CD4-positive, alpha-beta T cell treated with Interleukin-6 at 100 ng/mL for 8 hours (primary cell): ENCODE measurements at places on chromosomes 3 and 15.

DNA sequence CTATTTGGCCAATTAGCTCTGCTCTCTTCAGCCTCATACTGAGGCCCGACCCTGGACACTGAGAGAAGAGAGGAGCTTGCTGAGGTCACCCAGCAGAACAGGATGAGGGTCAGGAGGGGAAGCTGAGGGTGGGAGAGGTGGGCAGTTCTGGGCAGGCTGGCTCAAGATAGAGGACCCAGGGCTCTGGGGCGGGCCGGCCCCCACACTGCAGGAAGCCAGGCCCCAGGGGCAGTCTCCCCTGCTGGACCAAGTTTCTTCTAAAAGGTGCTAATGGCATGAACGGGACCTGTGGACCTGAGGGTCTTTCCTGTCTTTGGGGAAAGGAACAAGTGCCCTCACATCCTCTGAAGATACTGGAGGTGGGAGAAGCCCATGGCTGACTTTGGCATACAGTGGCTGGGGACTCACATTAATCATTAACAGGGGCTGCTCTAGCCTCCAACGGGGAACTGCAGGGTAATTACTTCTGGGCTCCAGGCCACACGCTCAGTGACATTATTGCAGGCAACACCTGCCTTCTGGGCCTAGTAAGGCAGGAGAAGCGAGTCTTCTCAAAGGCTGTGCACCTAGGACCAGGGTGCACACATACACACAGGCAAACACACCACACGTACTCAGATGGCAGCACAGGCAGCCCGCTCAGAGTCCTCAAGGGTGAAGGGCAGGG, 10.6 kb downstream of the HCN4 start:
- no peak for DNase-seq

DNA sequence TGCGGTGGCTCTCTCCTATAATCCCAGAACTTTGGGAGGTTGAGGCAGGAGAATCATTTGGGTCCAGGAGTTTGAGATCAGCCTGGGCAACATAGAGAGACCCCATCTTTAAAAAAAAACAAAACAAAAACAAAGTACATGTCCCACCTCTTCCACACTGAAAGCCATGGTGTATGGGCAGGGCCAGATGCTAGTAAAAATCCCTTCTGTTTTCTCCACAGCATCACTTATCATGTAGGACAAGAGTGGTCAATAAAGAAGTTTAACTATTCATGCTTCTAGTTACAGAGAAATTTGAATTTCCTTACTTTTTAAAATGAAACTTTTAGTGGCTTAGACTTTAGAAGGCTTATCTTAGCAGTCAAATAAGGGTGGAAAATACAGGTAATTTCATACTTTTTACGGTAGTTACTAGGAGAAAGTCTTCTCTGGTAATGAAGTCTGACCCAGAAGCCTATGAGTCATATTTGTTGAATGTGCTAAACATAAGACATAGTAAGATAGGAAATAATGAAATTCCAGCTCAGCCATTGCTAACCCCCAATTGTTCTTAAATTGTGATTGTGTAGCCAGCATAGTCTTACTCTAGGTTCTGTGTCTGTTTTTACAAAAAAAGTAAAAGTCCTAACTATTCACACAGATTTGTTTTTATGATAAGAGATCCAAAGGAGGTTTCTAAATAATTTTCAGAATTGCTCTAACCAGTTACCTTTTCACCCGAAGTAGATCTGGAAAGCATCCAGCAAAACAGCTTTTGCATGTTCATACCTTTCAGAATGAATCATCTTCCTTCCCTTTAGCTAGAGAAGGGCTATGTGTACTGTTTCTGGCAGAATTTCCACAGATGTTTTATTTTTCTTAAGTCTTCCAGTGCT, 16.4 kb upstream of the ZNF609 start:
- DNase-seq = peak; percentile 54

DNA sequence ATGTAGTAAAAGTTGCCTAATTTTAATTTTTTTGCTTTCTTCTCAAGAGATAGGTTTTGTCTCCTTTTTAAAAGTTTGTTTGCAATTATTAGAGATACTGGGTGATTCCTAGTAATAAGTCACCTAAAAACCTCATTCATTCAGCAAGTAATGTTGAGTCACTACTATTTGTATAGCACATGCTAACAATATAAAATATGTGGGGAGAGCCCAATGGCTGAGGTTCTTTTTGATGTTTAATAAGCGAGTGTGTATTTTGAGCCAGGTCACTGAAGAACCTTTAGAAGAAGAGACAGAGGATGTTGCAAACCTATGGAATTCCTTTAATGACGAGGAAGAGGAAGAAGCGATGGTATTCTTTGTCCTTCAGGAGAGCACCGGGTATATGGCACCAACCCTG, 123.7 kb upstream of the CHRM5 start:
- no peak for DNase-seq

- DNase-seq = no peak
Measured at GRCh38 chr15:76162036-76162398, 102.2 kb downstream of the TMEM266 start.

DNA sequence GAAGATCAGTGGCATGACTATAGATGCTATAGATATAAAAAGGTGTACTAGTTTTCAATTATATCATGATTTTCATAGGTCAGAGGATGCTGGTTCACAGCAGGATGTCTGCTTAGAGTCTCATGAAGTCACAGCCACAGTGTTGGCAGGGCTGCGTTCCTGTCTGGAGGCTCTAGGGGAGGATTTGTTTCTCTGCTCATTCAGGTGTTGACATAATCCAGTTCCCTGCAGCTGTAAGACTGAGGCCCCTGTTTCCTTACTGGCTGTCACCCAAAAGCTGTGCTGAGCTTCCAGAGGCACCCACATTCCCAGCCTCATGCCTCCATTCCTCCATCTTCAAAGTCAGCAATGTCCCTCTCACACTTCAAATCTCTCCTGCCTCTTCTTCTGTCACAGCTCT, 170.7 kb downstream of the OCA2 start:
- no peak for DNase-seq

- DNase-seq = no peak
Measured at GRCh38 chr15:40471808-40472150, 995 bp downstream of the CHST14 start.

GRCh38 chr3:106103383-106103782, 234.6 kb upstream of the CBLB start:
- no peak for DNase-seq

GRCh38 chr3:184022323-184022722, 4.6 kb upstream of the ABCC5 start:
- DNase-seq = no peak

GRCh38 chr3:194083637-194084224, 52.2 kb upstream of the HES1 start:
- DNase-seq = no peak

DNA sequence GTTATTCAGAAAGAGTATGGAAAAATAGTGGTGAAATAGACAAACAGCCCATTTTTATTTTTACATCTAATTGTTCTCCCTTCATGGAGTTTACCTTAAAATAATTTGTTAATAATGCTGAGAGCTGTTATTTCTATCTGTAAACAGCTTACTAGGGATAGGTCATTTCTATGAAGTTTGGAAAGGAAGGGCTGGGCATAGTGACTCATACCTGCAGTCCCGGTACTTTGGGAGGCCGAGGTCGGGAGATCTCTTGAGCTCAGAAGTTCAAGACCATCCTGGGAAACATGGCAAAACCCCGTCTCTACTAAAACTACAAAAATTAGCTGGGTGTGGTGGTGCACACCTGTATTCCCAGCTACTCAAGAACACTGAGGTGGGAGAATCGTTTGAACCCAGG, 624.3 kb upstream of the LMCD1 start:
- no peak for DNase-seq

- DNase-seq = no peak
Measured at GRCh38 chr3:159776779-159777178, 211.9 kb upstream of the IL12A start.

DNA sequence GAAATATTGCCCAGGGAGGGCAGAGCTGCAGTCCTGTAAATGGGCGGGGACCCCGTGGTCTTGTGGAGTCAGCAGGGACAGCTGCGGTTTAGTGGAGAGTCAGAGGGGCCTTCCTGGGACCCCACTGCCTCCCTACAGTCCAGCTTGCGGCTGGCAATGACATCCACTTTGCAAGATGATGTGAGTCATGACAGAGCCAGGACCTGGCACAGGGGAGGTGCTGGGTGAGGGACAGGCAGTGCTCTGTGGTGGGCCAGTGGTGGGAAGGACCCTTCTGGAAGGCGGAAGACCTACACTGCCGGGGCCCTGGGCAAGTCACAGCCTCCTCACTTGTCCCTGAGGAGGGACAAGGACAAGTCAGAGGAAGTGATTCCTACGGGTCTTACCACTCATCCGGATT, 17.8 kb downstream of the APBA2 start:
- DNase-seq = no peak

DNA sequence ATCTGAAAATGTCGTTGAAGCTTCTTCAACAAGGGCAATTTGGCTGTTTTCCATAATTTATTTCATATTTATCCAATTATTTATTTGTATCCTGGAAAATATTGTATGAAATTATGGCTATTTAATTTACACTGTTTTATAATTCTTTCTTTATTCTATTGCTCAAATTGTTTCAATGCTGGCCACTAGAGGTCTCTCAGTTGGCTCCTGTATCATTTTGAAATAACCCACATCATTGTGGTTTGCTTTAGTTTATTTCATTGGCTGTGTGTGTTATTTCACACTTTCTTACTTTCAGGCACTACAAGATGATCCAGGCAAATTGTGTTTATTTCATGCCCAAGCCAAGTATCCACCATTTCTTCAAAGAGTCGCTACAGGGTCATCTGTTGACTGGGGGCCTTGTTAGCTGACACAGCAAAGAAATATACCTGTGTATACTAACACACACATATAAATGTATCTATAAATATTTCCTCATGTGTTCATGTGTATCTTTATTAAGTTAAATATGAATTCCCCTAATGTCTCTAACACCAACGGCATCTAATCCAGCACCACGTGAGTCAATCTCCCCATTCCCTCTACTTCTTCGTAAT, 86.2 kb downstream of the NPAP1 start:
- no peak for DNase-seq

GRCh38 chr3:177994976-177995375, 541.3 kb upstream of the KCNMB2 start:
- no peak for DNase-seq

GRCh38 chr3:197782230-197782629, 8.8 kb upstream of the LRCH3 start:
- DNase-seq = no peak
